GM12892 (cell line): ENCODE measurements at places on chromosomes 1 and 21.

- DNase-seq = no peak
Observed at GRCh38 chr1:57115030-57115614, 149.3 kb upstream of the C8B start.

GRCh38 chr1:34839526-34840305 lies 19.8 kb downstream of the SMIM12 start:
- DNase-seq = no peak

GRCh38 chr21:45448283-45448809 lies 43.4 kb downstream of the COL18A1 start:
- DNase-seq = no peak

GRCh38 chr1:201511941-201512539 lies 5.1 kb upstream of the CSRP1 start:
- DNase-seq = peak; percentile 40

DNA sequence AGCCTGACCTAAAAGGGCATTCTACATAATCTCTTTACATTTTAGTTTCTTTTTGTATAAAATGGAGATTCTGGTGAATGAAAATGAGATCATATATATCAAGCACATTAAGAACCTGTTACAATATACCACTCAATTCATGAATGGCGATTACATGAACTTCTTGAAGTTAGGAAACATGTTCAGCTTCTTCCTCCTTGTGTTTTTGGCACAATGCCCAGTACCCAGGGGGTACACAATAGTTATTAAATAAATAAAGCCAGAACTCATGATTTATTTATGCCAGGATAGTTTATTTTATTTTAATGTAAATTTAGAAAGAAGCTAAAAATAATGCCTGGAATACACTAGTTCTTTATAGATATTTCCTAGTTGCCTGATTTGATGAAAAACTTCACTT lies 186.0 kb upstream of the PTGFR start:
- no peak for DNase-seq

DNA sequence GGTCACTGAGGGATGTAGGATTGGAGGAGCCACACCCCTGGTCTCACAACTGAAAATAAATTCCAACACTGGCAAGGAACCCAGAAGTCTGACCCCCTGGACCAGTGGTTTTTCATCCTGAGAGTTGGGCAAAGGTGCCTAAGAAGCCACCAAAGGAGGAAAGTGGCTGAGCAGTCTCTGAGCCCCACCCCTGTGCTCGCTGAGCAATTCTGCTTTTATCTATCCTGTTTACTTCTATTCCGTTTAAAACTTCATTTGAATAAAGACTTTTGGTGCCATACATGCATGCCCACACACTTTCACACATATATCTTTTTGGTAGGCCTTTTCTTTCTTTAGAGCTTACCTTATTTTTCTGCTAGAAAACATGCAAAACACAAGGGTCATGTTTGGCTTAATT lies 13.9 kb upstream of the CD53 start:
- no peak for DNase-seq

DNA sequence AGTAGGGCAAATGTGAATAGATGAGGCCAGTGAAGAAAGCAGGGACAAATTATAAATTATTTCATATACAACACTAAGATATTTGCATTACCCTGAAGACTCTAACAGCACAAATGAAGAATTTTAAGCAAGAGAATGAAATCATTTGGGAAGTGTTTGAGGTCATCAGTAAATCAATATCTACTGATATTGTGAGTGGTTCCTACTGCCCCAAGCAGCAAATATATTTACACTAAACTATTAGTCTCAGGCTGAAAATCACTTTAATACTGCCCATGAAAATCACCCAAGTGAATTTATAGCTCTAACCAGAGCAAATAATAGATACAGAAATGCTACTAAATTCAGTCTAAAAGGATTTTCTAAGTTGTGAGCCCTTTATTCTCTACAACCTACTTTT lies 163.6 kb downstream of the KCNT2 start:
- DNase-seq = no peak

DNA sequence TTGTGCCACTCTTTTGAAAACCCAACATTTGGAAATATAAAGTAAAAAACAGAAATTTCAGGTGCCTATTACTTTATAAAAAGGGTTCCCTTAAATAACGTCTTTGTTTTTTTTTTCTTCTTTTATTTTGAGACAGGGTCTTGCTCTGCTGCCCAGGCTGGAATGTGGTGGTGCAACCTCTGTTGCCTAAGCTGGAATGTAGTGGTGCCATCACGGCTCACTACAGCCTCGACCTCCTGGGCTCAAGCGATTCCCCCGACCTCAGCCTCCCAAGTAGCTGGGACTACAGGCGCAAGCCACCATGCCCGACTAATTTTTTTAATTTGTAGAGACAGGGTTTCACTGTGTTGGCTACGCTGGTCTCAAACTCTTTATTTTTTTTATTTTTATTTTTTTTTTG lies 110.2 kb upstream of the HNRNPU start:
- no peak for DNase-seq

- DNase-seq = no peak
Observed at GRCh38 chr1:15347182-15347581, 62.5 kb upstream of the EFHD2 start.

DNA sequence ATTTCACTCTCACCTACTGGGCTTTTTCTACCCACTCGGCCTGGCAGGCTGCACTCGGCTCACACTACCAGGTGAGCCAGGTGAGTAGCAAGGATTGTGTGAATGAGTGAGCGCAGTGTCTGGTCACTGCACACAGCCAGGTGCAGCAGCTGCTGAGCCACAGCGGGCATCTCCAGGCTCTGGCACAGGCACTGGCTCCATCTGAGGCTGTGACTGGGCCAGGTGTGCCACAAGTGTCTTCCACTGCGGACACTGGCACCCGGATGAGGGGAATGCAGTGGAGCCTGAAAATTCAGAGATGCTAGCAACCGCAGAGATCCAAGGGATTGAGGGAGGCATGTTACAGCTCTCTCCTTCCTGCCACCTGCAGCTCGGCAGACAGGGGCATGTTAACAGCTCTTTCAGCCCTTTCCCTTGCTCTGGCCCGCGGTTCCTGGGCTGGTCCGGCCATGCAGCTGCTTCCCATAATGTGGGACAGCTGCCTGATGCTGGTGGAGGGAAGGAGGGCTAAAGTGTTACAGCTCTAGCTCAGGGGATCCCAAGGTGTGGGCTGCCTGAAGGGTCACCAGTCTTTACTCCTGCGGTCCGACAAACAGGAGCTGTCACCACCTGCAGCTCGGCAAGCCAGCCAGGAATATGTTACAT lies 1038.3 kb downstream of the AMY1C start:
- no peak for DNase-seq

GRCh38 chr21:16522548-16522947 lies 792.8 kb downstream of the USP25 start:
- DNase-seq = no peak

DNA sequence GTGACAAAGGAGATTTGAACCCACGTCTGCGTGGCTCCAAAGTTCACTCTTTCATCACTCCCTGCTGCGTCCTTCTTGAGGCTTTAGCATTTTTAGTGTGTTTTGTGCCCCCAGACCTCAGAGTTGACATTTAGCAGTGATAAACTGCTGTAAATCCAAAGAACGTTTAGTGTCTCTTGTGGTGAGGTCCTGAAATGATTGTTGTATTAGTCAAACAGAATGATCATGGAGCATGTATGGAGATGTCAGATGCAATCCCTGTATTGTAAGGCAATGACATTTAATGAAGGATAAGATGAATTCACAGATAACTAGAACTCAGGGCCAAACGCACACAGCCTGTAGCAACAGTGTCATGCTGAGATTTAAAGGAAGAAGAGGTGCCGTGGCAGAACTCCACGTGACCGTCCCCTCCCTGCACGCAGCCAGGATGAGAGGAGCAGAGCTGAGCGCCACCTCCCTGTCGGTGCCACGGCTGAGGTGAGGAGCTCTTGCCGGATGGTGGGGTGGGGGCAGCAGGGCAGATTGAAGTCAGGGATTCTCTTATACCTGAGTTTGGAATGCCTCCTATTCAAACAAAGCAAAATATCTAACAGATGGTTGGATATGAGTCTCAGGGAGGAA lies 30.1 kb downstream of the NTPCR start:
- DNase-seq = no peak

- no peak for DNase-seq
Observed at GRCh38 chr1:111145542-111145941, 5.5 kb downstream of the CEPT1 start.

DNA sequence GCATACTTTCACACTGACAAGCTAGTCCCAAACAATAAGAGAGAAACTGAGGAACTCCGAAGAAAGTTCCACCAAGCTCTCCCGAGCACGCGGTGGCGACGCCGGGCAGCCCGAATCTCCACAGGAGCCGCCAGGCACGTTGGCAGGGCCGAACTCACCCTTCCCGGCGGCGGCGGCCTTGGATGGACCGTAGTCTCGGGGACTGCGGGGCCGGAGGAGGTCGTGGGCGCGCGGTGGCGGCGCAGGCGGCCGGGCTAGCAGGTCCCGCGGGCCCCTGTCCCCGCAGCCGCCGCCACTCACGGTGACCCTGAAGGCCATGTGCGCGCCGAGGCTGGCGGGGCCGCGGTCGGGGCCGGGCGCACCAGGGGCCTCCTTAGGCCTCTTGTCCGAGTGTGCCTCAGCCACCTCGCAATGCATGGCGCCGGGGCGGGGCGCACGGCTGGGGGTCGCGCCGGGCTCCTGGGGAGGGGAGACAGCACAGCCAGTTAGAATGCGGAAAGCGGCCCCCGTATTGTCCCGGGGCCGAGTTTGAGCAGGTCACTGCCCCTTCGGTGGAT lies 1.2 kb downstream of the GLIS1 start:
- DNase-seq = no peak

DNA sequence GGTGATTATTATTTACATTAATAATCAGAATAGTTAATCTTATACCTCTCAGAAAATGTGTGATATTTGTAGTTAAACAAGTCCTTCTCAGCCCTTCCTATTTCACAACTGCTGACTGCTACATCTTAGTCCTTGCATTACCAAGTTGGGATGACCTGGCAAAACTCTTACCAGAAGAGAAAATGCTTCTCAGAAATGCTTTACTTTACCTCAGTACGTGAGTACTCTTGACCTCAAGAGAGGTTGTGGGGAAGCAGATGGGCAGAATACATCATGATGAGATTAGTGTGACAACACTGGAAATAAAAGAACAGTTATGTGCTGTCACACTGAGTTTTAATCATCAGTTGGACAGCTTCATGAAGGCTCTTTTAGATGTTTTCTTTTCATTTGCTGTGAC lies 16.2 kb downstream of the CFAP126 start:
- no peak for DNase-seq

GRCh38 chr21:36255663-36256062 lies 64.3 kb upstream of the MORC3 start:
- no peak for DNase-seq

DNA sequence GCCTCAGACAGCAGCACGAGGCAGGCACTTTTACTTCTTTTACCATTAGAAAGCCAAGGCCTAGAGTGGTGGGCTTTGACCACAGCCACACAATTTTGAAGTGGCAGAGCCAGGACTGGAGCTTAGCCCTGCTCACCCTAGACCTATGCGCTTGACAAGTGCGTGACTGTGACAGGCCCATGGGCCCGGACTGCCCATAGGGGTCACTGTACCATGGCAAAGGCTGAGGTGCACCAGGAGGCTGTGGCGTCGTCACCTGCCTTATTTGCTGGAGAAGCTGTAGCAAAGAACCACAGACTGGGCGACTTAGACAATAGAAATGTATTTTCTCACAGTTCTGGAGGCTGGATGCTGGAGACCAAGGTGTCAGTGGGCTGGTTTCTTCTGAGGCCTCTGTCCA lies 2.6 kb upstream of the TMEM82 start:
- DNase-seq = no peak

DNA sequence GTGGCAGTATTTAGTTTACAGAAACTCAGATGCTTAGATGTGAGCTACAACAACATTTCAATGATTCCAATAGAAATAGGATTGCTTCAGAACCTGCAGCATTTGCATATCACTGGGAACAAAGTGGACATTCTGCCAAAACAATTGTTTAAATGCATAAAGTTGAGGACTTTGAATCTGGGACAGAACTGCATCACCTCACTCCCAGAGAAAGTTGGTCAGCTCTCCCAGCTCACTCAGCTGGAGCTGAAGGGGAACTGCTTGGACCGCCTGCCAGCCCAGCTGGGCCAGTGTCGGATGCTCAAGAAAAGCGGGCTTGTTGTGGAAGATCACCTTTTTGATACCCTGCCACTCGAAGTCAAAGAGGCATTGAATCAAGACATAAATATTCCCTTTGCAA lies 59.7 kb upstream of the ZNF326 start:
- no peak for DNase-seq

DNA sequence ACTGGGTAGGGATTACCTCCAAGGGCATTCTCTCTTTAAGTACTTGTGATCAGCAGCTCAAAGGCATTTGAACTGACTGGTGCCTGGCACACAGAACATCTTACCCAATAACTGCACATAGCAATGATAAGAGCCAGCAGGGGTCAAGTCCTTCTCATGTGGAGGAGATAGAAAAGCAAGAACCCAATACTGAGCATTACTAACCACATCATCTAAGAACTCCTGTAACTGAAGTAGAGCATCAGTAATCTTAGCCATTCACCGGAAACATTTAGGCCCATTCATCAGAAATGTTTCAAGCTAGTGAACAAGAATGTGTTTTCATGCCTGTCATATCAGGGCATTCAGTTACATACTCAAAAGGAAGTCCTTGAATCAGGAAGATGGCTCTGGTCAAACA lies 33.6 kb upstream of the THEM4 start:
- DNase-seq = no peak

- no peak for DNase-seq
Observed at GRCh38 chr1:156356262-156356874, 12.6 kb upstream of the RHBG start.

- no peak for DNase-seq
Observed at GRCh38 chr21:15009837-15010363, 54.9 kb downstream of the NRIP1 start.

GRCh38 chr21:26388731-26389231 lies 184.3 kb downstream of the CYYR1 start:
- DNase-seq = no peak

- DNase-seq = no peak
Observed at GRCh38 chr1:11854519-11854918, 4.2 kb downstream of the NPPB start.

GRCh38 chr1:91098299-91098906 lies 76.6 kb upstream of the ZNF644 start:
- no peak for DNase-seq

DNA sequence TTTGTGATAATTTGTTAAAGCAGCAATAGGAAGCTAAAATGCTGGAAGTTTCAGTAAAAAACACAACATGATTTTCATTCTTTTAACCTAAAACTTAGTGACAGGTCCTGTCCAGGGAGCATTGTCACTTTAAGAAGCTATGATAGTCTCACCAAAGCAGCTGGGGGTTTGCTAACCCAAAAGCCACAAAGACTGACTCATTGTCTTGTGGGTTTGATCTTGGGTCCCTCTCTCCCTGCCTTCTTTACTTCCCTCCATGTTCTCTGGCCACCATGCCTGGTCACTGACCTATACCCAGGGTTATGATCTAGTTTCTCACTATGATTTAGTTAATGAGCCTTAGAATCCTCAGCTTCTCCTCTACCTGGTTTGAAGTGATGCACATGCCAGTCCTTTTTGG lies 213.5 kb upstream of the PTGFR start:
- DNase-seq = no peak

GRCh38 chr1:203692565-203693470 lies 66.2 kb downstream of the ATP2B4 start:
- no peak for DNase-seq
